ENCODE measurements at places on chromosomes 11 and 22.
A peak's percentile ranks its signal among the peaks of the same experiment; 100 is the strongest.

DNA sequence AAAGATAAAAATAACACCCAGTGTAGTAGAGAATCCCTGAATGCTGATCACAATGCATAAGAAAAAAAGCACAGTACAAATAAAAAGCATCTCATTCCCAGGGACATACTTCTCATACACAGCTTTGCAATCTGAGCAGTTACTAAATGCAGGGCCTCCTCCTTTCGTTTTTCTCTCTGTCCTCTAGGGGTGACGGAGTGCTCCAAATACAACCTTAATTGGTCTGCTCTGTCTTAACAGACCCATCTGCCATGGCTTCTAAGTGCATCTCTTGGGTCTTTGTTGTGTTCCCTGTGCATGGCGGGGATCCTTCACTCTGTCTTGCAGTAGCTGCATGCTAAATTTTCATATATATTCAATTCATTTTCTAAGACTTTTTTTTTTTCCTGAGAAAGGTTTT is 1114.2 kb upstream of the RAG2 start:
- no peak for DNase-seq

GRCh38 chr22:24230911-24231656 is 13.8 kb downstream of the GGT5 start:
- peak; percentile 69 for DNase-seq

GRCh38 chr11:70661761-70662501 is 263.6 kb downstream of the CTTN start:
- no peak for DNase-seq

DNA sequence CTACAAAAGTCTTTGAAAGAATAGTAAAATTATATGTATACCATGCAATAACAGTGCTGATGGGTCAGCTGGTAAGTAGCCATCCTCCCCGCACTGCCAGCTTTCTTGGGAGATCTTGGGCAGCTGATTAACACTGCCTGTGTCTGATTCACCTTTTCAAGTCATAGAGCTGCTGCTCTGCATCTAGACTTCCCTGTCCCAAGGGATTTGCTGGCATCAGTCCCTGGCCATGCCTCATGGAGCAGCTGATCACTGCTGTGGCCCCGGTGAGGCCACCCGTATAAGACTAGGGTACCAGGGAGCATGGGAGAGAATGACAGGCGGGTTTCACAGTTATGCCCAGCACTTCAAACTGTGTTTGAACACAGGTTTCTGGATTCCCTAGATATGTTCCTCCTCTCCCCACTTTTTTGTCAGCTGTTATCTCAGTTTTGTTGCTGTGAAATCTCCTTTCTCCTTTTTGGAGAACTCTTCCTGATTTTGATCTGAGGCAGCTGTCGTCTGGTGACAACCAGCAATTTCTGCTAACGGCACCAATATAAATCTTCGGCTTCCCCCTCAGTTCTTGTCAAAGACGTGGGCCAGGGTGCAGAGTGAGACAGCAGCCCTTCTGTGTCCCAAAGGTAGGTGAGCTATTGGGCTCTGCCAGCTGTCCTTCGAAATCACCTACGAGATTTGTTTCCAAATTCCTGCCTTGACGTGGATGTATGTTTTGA is 438.9 kb downstream of the NTM start:
- DNase-seq: no peak

DNA sequence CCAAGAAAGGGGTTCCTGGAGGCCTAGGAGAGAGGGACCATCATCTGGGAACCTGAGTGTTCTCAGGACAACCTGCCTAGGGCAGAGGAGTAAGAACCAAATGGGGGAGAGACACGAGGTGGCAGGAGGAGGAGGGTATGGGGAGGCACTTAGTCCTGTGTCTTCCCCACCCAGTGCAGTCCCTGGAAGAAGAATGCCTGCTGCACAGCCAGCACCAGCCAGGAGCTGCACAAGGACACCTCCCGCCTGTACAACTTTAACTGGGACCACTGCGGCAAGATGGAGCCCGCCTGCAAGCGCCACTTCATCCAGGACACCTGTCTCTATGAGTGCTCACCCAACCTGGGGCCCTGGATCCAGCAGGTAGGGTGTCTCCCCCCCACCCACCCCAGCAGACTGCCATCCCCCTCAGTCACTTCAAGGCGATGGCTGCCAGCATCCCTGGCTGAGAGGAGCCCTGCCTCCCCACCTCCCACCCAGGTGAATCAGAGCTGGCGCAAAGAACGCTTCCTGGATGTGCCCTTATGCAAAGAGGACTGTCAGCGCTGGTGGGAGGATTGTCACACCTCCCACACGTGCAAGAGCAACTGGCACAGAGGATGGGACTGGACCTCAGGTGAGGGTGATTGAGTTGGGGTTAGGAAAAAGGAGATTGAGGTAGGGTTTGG is 3.7 kb upstream of the INPPL1 start:
- no peak for DNase-seq

GRCh38 chr11:83140691-83141455 is 16.1 kb upstream of the PCF11 start:
- DNase-seq: peak; percentile 53

- DNase-seq: no peak
Measured at GRCh38 chr11:79174045-79175008, 266.5 kb downstream of the TENM4 start.

- no peak for DNase-seq
Measured at GRCh38 chr11:1302041-1302460, 7.4 kb downstream of the TOLLIP start.

- DNase-seq: peak; percentile 21
Measured at GRCh38 chr11:85627332-85627997, at the start of gene DLG2. TSS of gene DLG2 (minus strand) at chr11:85627344.

GRCh38 chr11:41845066-41845465 is 385.6 kb upstream of the LRRC4C start:
- no peak for DNase-seq

DNA sequence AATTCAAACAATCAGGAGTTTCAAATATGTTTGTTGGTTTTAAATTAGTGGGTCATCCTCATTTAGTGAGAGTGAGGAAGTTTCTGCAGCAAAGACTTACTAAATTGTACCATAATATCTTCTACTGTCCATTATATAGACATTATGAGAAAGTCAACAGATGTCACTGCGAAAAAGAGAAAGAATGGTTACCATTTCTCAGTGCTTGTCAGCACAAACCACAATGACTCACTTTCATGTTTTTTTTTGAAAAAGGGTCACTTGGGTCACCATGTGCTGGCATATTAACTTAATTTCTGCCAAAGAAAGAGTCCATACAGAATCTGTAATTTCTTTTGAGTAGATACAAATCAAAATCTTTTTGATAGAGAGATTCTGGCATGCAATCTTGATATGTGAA is 924.6 kb upstream of the FAT3 start:
- DNase-seq: no peak

DNA sequence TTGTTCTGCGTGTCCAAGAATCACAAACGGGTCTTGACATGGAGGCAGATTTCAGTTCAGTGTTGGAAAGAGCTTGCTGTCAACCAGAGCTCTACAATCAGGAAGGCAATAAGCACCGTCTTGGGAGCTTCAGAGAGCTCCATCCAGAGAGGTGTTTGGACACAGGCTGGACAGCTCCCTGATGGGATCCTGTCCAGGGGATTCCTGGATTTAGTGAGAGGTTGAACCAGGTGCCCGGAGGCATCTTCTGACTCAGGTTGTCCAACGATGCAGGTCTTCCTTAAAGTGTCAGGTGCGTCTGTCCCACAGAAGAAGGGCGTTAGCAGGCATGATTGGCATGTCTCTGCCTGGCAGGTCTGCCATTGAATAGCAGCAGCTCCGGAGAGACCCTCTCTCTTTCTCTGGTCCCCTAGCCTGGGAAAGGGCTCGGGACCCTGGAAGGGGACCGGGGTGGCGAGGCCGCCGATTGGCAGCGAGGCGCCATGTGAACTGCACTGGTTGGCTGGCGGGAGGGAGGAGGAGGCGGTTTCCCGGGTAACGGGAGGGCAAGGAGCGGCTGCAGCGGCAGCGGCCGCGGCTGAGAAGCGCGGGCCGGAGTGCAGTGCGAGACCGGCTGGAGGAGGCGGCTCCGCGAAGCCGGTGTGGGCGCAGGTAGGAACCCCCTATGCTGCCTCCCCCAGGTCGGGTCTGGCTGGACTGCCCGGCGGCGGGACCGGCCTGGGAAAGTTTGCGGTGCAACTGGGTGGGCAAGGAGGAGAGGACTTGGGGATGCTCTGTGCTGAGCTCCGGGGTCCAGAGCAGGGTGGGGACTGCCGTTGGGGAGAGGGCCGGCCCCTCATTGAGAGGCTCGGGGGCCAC is 104.1 kb upstream of the E2F8 start:
- no peak for DNase-seq

- no peak for DNase-seq
Measured at GRCh38 chr11:23181022-23181807, 320.9 kb upstream of the CCDC179 start.

DNA sequence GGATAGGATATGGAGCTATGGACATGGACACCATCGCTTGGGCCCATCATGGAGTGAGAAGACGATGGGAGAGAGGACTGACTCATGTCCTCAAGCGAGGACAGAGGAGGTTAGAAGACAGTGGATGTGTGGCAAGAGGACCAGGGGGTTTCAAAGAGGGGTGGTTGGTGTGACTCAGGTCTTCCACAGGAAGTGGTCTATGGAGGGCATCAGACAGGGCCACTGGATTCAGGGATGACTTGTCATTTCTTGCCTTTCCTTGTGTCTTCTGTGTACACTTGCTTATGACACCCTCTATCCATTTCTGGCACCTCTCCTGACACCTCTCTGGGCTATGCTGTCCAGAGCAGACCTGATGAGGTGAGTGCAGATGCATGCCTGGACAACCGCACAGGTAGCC is 115.4 kb downstream of the OSBP2 start:
- no peak for DNase-seq

GRCh38 chr11:46492532-46492931 is 101.0 kb upstream of the CHRM4 start:
- DNase-seq: no peak

GRCh38 chr11:48081151-48082010 is 101.0 kb downstream of the PTPRJ start:
- DNase-seq: no peak

- no peak for DNase-seq
Measured at GRCh38 chr11:111230122-111230465, 15.4 kb upstream of the POU2AF2 start.

- DNase-seq: no peak
Measured at GRCh38 chr22:30636226-30637077, 871 bp downstream of the SLC35E4 start.

DNA sequence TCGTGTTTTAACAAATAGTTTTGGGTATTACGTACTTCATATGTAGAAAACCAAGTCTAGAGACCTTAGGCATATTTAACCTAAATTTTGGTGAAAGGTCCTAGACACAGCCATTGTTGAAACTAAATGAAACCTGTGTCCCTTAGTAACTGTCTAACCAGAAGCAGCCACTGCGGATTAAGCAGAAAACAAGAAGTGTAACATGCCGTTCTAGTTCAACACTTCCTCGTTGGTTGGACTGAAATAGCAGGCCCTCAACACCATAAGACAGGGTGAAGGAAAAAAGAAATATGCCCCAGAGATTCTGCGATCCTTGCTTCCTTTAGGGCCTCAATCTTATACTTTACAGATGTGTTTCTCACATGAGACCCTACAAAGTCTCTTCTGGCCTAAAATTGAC is 2.0 kb downstream of the NAA40 start:
- peak; percentile 40 for DNase-seq

- DNase-seq: no peak
Measured at GRCh38 chr11:129538323-129538722, 162.7 kb downstream of the BARX2 start.

GRCh38 chr11:8870411-8871170 is 40.4 kb upstream of the AKIP1 start:
- peak; percentile 26 for DNase-seq

DNA sequence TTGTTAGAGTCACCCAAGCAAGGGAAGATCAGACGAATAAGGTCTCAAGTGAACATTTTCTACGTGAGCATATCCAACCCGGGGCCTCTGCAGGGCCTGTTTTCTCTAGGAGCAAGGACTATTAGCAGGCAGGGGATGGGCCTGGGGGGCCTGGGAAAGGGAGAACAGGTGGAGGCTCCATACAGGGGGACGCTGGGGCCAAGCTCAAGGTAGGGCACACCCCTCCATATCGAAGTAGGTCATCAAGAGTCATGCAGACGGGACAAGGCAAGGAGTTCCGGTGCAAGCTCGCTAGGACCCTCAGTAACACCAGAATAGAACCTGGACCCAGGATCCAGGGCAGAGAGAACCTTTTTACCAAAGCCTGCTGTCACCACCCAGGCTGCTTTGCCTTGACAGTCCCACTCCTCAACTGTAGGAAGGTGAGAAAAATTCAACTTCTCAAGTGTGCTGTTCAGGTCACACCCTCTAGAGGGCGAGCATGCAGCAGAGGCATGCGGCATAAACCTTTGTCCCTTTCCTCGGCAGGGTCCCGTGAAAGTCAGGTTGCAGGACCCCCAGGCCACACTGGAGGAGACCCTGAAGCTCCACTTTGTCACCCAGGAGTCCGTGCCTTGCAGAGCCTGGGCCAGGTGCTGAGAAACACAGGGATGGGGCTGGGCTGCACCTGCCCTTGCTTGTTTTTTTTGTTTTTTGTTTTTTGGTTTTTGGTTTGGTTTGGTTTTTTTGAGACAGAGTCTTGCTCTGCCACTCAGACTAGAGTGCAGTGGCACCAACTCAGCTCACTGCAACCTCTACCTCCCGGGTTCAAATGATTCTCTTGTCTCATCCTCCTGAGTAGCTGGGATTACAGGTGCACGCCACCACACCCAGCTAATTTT is 8.6 kb upstream of the APOBEC3B start:
- DNase-seq: peak; percentile 72

DNA sequence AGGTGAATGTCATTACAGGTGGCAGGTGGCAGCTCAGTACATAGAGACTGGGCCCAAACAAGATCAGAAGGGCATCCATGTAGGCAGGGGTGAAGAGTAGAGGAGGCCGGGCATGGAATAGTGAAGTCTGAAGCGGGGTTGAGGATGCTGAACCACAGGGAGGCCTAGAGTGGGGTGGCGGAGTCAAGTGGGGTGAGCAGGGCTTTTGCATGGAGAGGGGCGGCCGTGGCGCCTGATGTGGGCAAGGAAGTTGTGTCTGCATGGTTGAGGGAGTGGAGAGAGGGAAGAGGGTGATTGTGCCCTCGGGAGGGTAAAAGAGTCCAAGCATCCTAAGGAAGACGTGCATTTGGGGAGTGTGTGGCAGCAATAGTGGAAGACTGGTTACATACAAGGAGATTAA is 14.4 kb downstream of the DDB2 start:
- no peak for DNase-seq

GRCh38 chr22:41991111-41991510 is 7.5 kb upstream of the WBP2NL start:
- no peak for DNase-seq

DNA sequence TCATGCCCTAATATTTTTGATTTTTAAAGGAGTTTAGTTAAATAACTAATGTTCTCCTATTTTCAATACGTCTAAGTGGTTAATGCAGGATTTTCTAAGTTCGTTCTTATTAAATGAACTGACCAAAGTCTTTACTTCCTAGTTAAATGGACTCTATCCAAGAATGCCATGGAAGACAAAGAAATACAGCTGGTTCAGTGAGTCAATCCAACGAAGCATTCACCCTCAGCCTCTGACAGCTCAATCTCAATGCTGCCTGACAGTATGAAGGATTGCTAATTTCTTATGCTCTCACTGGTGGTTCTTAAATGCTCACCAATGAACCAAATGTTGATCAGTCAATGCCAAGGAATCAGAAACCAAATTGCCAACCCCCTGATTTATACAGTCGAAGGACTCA is 219.4 kb downstream of the CADM1 start:
- no peak for DNase-seq

Measured in hematopoietic multipotent progenitor cell treated with erythropoietin and hydrocortisone succinate and interleukin-3 and kit ligand, for 6 days (in vitro differentiated cells).